Activated CD4-positive, alpha-beta T cell treated with anti-CD3 and anti-CD28 coated beads, Interleukin-2, amount 50 U/mL, for 4 hours (primary cell): ENCODE measurements at places on chromosomes 13 and 19.

- no peak for DNase-seq
These were observed 143.4 kb downstream of the URI1 start for GRCh38 chr19:30085394-30085793.

GRCh38 chr19:10228393-10228792 is 2.7 kb downstream of the S1PR2 start:
- no peak for DNase-seq

GRCh38 chr13:51829568-51829899 is 15.4 kb downstream of the TMEM272 start:
- DNase-seq, result no peak

DNA sequence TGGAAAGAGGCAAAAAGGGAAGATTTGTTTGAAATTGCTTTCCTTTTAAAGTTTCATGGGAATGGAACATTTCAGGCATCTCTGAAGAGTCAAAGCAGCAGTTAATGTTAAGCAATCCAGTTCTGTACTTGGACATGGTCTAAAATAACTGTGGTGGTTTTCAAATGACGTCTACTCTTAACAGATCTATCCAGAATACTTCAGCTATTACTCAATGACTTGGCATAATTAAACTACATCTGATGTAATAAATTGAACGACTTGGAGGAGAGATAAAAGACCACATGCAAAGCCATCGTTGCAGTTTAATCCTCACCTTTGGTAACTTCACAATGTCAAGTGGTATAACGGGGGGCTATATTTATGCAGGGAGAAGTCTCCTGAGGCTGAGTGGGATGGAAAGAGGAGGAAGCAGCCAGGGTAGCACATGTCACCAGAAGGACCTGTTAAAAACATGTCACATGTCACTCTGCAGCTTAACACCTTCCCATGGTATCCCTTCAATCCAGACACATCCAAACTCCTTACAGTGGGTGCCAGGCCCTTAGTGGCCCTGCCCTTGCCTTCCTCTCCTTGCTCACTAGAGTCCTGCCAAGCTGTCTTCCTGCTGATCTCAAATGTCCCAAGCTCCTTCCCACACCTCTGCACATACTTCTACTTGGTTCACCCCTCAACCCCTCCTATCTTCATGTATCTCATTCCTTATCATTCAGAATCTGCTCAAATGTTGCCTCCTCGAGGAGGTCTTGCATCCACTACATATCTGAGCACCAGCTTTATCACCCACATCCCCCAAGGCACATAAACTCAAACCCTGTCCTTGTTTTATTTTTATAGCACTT is 327.8 kb downstream of the SUCLA2 start:
- no peak for DNase-seq

DNA sequence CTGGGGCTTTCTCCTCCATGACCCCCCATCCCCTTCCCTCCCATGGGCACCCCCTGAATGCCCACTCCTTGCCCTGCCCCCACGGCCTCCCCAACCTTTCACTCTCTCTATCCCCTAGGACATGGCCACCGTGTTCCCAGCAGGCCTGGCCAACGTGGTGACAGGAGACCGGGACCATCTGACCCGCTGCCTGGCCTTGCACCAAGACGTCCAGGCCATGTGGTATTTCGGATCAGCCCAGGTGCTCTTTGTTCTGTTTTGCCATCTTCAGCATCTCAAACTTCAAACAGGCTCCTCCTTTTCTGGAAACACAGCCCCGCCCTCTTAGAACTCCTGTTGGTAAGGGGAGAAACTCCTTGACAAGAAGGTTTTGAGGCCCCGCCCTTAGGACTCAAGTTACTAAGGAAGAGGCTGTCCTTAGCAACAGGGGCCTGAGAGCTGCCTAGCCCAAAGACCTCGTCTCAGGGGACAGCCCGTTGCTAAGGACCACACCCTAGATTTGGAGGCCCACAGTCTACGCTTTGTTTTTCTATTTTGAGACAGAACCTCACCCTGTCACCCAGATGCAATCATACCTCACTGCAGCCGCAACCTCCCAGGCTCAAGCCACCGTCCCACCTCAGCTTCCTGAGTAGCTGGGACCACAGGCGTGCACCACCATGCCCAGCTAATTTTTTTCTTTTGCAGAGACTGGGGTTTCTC is 5.1 kb upstream of the FLT3LG start:
- peak; percentile 63 for DNase-seq

GRCh38 chr13:54449922-54450321 is 1421.3 kb downstream of the OLFM4 start:
- DNase-seq, result no peak
